Keratinocyte (primary cell): ENCODE measurements at places on chromosomes 2 and 18. TPM values are rescaled to one million over a fixed set of nuclear protein-coding genes. Genes with fewer than 3 reads are reported as not detected.
A peak's percentile ranks its signal among the peaks of the same experiment; 100 is the strongest.

- no peak for DNase-seq
- peaks cover 31% of the 10 kb centered on the region for H3K36me3 ChIP-seq
- H3K27me3 ChIP-seq: no peaks in the 10 kb centered on the region
- no peaks in the 10 kb centered on the region for H3K4me1 ChIP-seq
- H3K27ac ChIP-seq: no peak overlapping the region
Measured at GRCh38 chr2:241708879-241709278, 7.0 kb downstream of the ING5 start.

DNA sequence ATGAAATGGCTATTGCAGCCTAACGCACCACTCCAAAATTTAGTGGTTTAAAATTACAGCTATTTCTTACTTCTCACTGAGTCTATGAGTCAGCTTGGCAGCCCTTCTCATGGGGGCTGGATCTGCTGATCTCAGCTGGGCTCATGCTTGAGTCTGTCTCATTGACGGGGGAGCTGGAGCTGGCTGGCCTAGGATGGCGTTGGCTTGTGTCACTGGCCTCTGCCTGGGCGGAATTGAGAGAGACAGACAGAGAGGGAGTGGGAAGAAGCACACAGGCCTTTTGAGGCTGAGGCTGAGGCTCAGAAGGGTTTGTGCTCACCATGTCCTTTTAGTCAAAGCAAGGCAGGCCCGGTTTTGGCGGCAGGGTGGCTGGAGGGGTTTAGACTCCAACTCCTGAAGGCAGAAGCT, 412.1 kb upstream of the MYT1L start:
- peak overlapping the region; percentile 33 for H3K27ac ChIP-seq
- no peak overlapping the region for H3K4me3 ChIP-seq
- DNase-seq: no peak

GRCh38 chr2:85156153-85156552, 23.0 kb downstream of the TCF7L1 start:
- H3K4me3 ChIP-seq: no peak overlapping the region
- H3K27ac ChIP-seq: no peak overlapping the region
- no peaks in the 10 kb centered on the region for H3K36me3 ChIP-seq
- no peak for DNase-seq
- H3K4me1 ChIP-seq: no peaks in the 10 kb centered on the region

GRCh38 chr2:106537047-106537446, 49.9 kb downstream of the CD8B2 start:
- H3K27ac ChIP-seq: no peak overlapping the region
- no peak for DNase-seq
- H3K4me1 ChIP-seq: no peaks in the 10 kb centered on the region
- no peaks in the 10 kb centered on the region for H3K27me3 ChIP-seq
- no peak overlapping the region for H3K4me3 ChIP-seq
- no peaks in the 10 kb centered on the region for H3K36me3 ChIP-seq

GRCh38 chr2:8144785-8145184, 537.1 kb upstream of the ID2 start:
- H3K4me3 ChIP-seq: no peak overlapping the region
- no peak for DNase-seq
- peaks cover 9% of the 10 kb centered on the region for H3K4me1 ChIP-seq
- no peaks in the 10 kb centered on the region for H3K27me3 ChIP-seq

GRCh38 chr18:32714571-32715148, 58.2 kb downstream of the KLHL14 start:
- no peak overlapping the region for H3K27ac ChIP-seq
- H3K4me3 ChIP-seq: no peak overlapping the region
- no peaks in the 10 kb centered on the region for H3K27me3 ChIP-seq
- H3K36me3 ChIP-seq: no peaks in the 10 kb centered on the region
- no peaks in the 10 kb centered on the region for H3K4me1 ChIP-seq

- no peak overlapping the region for H3K27ac ChIP-seq
- peaks cover 8% of the 10 kb centered on the region for H3K27me3 ChIP-seq
Measured at GRCh38 chr2:134668821-134669220, 50.0 kb downstream of the TMEM163 start.

DNA sequence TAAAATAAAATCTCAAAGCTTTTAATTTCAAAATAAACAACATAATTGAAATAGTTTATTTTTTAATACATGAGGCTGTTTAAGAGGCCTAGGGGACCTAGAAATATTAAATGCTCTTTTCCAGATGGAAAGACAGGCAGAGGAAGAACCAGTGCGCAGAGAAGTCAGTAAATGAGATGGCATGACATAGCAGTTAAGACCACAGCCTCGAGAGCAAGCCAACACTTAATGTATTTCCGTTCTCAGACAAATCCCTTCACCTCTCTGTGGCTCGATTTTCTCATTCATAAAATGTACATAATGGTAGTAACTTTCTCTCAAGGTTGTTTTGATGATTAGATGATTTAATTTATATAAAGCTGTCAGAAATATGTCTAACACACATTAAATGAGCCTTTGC, 405.1 kb upstream of the CWC22 start:
- no peaks in the 10 kb centered on the region for H3K36me3 ChIP-seq
- no peak overlapping the region for H3K27ac ChIP-seq
- no peak for DNase-seq
- H3K27me3 ChIP-seq: no peaks in the 10 kb centered on the region
- H3K4me1 ChIP-seq: no peaks in the 10 kb centered on the region

DNA sequence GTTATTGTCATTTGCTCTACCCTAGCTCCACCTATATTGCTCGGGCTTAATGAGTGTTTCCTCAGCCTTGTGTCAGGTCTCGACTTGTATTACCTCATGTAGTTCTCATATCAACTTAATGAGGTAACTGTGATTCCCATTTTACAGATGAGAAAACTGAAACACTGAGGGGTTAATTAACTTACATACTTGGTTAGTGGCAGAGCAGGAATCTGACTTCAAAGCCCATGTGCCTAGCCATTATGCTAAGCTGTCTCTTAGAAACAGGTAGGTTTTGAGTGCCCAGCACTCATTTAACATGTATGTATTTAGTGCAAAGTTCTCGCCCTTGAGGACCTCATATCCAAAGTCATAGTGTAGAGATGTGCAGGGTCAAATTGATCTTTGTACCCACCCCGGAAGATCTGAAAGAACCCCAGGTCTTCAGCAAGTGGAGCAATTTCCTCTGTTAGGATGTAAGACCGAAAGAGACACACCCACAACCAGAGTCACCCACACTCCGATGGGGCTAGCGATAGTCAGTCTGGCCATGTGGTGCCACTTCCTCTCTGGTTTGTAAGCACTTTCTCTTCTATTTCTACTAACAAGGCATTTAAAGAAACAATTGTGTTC, 121.0 kb upstream of the SLC39A10 start:
- no peaks in the 10 kb centered on the region for H3K27me3 ChIP-seq
- H3K4me3 ChIP-seq: no peak overlapping the region
- H3K36me3 ChIP-seq: no peaks in the 10 kb centered on the region
- H3K27ac ChIP-seq: no peak overlapping the region

Gene TUBA4B
- 0.08 TPM in 1 of 3 replicates, not detected in the others for polyA plus RNA-seq

DNA sequence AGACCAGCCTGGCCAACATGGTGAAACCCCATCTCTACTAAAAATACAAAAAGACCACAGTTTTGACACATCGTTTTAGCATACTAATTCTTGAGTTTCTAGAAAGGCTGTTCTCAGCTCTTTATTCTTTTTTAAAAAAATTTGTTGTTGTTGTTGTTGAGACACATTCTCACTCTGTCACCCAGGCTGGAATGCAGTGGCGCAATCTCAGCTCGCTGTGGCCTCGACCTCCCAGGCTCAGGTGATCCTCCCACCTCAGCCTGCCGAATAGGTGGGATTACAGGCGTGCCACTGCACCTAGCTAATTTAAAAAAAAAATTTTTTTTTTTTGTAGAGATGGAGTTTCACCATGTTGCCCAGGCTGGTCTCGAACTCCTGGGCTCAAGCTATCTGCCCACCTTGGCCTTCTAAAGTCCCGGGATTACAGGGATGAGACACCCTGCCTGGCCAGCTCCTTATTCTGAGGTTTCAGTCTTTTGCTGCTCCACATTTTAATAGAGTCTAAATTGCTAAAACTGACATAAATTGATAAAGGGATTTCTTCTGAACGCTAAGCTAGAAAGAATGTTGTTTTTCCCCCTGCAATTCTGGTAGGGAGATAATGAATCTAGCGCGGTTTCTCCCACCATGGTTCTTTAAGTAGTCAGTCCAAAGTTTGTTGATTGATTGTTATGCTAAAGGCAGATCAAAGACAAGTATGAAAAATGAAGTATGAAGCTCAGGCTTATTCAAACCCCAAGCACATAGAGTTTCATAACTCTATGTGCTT, 32.6 kb upstream of the CABLES1 start:
- peaks cover 28% of the 10 kb centered on the region for H3K4me1 ChIP-seq
- H3K27ac ChIP-seq: no peak overlapping the region
- no peaks in the 10 kb centered on the region for H3K36me3 ChIP-seq
- no peaks in the 10 kb centered on the region for H3K27me3 ChIP-seq

Gene CAMKMT
- 6.7 to 9.9 TPM (median 8.8 TPM) in 3 replicates for polyA plus RNA-seq

GRCh38 chr18:54019641-54020040, 204.8 kb downstream of the MBD2 start:
- H3K4me1 ChIP-seq: peaks cover 19% of the 10 kb centered on the region
- no peak overlapping the region for H3K4me3 ChIP-seq
- H3K36me3 ChIP-seq: no peaks in the 10 kb centered on the region
- DNase-seq: no peak

Gene ASXL3
- polyA plus RNA-seq: 0.01 TPM in 1 of 3 replicates, not detected in the others

DNA sequence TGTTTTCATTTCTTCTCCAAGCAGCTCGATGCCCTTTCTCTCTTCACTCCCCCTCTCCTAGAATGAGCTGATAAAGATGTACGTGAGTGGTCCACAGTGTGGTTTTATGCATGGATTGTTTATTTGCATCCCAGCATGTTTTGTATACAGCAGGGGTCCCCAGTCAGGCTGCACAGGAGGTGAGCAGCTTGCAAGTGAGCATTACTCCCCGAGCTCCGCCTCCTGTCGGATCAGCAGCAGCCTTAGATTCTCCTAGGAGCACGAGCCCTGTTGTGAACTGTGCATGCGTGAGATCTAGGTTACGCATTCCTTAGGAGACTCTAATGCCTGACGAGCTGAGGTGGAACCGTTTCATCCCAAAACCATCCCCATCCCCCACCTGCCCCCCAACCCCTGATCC, 262.6 kb downstream of the AGAP1 start:
- H3K27ac ChIP-seq: no peak overlapping the region
- no peaks in the 10 kb centered on the region for H3K4me1 ChIP-seq
- H3K27me3 ChIP-seq: no peaks in the 10 kb centered on the region

GRCh38 chr2:215750763-215751162, 262.6 kb downstream of the MREG start:
- H3K27ac ChIP-seq: no peak overlapping the region
- no peak overlapping the region for H3K4me3 ChIP-seq
- no peaks in the 10 kb centered on the region for H3K27me3 ChIP-seq
- no peak for DNase-seq

GRCh38 chr18:49137093-49137492, 186.3 kb upstream of the SMAD7 start:
- H3K27me3 ChIP-seq: no peaks in the 10 kb centered on the region
- no peak overlapping the region for H3K4me3 ChIP-seq
- H3K36me3 ChIP-seq: no peaks in the 10 kb centered on the region
- H3K27ac ChIP-seq: no peak overlapping the region
- DNase-seq: no peak
